ENCODE measurements at places on chromosomes 4 and X.

GRCh38 chr4:17347445-17347844, 164.4 kb downstream of the QDPR start:
- peak; percentile 31 for DNase-seq

- DNase-seq = no peak
Measured at GRCh38 chrX:45719751-45720501, 519.2 kb upstream of the DIPK2B start.

GRCh38 chrX:84336646-84337045, 148.6 kb upstream of the RPS6KA6 start:
- DNase-seq = no peak

- no peak for DNase-seq
Measured at GRCh38 chr4:186701273-186701672, 22.4 kb downstream of the FAT1 start.

DNA sequence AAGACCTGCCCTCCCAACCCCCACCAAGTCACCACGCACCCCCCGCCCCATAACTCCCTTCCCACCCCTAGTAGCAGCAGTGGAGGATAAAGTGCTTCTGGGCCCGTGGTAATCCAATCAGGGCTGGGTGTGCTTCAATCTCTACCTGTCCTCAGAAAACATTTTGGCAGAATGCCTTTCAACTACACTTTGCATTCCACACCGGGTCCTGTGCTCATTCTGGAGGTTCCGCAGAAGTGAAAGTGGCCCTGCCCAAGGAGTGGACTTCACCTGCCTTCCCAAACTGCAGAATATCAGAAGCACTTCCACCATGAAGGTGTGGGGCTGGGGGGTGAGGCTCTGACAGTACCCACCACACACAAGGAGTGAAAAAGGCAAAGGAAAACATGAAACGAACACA, 322.3 kb downstream of the DHX15 start:
- no peak for DNase-seq

GRCh38 chr4:60808726-60809485, 391.2 kb upstream of the ADGRL3 start:
- no peak for DNase-seq

DNA sequence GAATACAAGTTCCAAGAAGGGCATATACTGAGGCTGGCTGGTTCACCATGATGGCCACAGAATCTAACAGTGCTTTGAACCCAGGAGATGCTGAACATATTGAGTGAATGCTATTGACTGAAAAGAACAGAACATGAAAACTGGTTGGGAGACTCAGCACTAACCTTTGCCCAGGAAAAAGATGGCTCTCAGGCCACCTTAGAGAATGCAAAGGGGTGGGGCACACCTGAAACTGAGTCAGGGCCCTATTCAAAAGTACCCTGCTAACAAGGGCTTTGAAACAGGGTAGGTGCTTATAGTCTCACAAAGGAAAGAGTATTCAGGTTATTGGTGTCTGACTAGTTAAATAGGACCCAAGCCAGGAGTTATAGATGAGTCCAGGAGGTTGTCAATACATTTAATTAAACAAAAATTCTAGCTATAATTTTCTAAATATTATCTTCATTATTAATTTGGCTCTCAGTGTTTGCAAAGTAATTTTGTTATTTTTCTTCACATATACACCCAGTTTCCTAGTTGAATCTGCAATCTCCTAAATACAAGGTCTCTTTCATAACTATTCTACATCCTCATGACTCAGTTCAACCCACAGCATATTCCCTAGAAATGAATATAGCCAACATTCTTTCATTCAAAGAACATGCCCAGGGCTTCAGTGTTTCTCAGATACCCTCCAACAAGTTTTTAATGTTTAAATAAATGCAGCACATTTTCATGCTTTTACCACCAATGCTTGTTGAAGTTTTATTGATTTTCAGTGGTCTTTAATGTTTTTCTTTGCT, 144.2 kb upstream of the RAPGEF2 start:
- no peak for DNase-seq

- DNase-seq = no peak
Measured at GRCh38 chrX:69109706-69110105, 55.5 kb downstream of the PJA1 start.

DNA sequence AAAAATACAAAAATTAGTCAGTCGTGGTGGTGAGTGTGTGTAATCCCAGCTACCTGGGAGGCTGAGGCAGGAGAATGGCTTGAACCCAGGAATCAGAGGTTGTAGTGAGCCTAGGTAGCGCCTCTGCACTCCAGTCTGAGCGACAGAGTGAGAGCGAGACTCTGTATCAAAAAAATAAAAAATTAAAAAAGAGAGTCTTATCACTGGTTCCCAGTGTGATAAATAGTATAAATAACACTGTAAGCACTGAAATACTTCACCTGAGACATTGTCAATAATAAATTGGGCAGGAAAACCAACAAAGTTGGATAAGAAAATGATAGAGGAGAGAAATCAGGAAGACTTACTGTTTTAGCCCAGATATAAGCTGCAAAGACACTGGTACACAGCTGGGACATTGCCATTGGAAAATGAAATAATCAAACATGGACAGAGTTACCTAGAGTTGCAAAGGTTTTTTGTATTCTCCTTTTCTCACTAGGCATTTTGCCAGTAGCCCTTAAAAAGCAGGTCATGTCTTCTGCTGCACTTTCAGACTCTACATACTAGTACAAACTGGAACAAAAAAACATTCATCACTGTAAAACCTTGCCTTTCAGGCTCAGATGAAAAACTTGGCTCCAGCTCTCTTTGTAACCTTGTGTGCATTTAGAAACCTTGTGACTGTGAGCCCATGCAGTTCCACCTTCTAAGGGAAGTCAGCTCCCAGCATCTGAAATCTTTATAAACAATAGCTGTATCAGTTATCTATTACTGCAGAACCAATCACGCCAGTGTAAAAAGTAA, 55.0 kb upstream of the PPP1R2C start:
- DNase-seq = no peak

- DNase-seq = no peak
Measured at GRCh38 chrX:151384807-151385206, 12.2 kb upstream of the VMA21 start.

DNA sequence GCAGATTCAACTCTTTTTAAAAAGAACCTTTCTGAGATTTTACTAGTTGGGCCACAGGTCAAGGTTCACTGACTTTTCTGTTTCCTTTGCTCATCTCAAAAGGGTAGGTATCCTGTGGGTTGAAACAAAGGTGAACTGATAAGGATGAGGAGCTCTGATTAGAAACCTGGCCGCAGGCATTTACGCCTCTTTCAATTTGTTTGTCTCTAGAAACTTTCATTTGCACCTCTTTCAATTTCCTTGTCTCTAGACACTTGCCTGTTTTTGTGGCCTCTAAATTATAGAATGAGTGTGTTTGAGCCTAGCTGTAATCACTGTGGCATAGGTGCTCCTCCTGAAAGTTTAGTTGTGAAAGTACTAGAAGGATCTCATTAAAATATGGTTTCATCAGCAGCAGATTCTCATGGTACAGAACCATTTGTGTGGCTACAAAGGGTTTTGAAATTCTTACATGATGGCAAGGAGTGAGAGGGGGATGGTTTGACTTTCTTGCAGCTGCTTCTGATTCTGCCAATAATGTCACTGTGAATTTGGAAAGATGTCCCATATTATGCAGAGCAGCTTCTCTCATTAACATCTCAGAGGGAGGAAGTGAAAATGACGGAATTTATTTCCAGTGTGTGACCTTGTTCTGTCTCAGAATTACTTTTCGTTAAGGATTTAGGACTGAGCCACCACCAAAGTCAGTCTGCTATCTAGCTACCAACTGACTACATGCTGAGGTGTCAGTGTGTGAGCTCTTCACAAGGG, 142.2 kb downstream of the SH2D1A start:
- no peak for DNase-seq

DNA sequence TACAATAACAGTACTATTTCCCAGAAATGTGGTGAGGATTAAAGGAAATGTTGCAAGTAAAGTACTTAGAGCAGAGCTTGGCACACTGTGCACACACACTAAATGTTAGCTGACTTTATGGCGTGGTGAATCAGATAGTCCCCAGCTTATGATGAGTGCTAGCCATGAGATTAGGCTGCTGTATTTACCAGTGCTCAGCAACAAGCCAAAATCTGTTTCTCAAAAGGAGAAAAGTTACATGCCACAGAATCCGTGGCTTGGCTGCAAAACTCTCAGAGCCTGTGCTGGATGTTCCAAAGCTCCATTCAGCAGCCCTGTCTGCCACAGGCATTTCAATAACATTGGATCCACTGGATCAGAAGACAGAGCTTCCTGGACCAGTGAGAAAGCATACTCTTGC, 12.8 kb upstream of the STBD1 start:
- no peak for DNase-seq

DNA sequence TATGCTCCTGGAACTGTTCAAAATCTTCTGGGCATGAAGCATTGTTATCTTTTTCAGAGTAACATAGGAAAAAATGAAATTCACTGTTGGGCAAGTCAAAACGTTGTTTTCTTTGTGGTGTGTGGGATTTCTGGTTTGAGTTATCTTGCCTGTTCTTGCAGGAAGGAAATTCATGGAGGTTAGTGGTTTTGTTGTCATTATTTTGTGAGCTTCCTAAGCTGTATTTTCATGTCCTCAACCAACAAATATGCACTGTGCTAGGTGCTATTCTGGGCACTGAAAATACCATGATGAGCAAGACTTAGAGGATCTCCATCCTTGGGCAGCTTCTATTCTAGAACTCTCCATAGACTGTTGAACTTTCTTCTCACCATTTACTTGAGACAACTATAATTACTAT, 16.9 kb downstream of the SPINK2 start:
- DNase-seq = no peak

- peak; percentile 81 for DNase-seq
Measured at GRCh38 chrX:49079489-49080428, at the start of gene WDR45. Gene WDR45 (minus strand): TSS chrX:49079887. CDS start chrX:49078095, 1,792 bp downstream.

DNA sequence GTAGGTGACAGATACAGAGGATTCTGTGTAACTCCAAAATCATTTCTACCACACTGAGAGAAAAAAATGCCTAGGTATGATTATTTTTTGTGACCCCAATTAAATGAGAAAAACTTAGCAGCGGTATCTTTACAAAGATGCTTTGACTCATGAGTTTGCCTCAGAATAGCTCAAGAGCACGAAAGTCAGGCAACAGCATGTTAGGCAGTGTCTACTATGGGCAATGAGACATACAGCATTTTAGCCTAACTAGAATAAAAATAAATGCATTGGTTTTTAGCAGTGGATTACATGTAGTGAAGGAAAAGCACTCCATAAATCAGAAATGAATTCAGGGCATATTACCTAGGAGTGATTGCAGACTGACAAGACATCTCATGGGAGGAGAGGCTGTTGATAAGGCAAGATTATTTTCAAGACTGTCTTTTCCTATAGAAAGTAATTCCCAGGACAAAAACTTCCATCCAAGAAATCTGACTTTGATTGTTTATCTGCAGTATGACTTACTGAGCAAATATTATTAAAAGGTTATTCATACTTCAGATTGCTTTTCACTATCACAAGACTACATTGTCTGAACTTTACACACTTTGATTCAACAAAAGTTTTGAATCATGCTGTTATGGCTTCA, 3.6 kb downstream of the ANXA10 start:
- no peak for DNase-seq

GRCh38 chr4:31104043-31104442, 383.9 kb downstream of the PCDH7 start:
- DNase-seq = no peak

DNA sequence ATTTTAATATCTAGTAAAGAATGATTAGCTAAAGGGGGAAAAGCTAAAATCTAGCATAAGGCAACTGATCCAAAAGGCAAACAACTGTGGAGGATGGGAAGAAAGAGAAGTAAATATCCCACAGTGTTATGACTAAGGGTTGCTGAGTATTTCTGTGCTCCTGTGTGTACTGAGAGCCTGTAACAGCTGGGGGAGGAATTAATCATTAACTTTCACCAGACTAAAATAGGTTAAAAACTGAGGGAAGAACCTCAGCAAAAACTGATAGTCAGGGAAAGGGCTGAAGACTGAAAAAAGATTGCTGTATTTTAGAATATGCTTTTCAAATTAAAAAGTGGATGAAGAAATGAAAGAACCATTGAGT, 365.9 kb downstream of the CXXC4 start:
- DNase-seq = no peak

- DNase-seq = no peak
Measured at GRCh38 chrX:105845631-105846030, 23.3 kb downstream of the NRK start.

DNA sequence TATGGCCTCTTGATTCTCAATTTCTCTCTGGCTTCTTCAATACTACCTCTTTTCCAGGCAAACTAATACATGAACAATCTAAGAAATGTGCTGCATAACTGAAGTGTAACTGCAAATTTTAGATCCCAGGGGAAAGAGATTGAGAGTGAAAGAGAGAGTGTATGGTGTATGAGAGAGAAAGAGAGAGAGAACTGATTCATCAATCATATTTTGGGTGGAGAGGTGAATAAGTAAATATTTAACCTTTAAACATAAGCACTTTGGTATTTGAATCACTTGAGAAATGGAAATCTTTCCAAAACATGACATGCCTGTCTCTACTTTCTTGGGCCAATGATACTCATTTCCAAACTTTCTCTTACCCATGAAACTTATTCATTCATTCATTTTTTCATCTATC, 147.2 kb upstream of the DIPK2B start:
- DNase-seq = no peak

GRCh38 chr4:120858776-120859175, 63.8 kb downstream of the PRDM5 start:
- no peak for DNase-seq

DNA sequence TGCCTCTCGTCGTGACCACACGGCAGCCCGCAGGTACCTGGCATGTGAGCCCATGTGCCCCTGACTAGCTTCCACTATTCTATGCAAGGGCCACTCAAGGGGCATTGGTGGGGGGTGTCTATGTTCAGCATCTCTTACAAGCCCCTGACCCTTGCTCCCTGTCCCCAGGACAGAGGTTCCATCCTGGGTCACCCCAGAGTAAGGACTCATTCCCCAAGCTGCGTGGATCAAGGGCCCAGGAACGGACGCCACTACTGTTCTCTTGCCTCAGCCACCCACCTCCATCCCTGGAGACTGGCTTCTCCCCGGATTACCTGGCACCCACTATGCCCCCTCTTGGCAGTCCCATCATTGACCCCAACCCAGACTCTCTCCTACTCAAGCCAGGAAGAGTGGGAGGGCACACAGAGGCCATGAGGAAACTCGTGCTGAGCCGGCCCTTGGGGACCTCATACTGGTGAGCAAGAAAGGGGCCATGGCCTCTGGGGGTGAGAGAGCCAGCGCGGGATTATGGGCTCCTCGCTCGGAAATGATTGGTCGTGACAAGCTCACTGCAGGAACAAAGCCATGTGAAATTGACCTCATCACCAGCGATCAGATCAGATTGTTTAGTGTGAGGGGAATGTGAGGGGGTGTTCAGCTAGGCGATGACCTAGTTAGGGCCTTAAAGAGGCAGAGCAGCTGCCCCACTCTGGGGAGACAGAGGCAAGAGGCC, 50.1 kb upstream of the PJA1 start:
- DNase-seq = no peak

- no peak for DNase-seq
Measured at GRCh38 chrX:49191574-49192011, 5.4 kb upstream of the PRICKLE3 start.

DNA sequence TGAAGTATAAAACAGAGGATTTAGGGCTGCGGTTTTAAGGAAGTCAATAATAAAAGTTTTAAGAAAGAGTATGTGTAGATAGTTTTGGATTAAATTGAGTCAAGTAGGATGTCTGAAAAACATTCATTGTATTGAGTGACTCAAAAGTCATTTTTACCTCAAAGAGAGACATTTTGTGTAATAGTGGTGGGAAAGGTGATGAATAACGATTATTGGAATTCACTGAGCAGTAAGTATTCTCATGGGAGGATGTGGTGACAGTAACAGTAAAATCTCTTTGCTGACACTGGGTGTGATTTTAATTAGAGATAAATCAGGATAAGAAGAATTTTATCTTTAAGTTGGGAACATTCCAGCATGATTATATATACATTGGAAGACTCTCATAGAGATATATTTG, 233.6 kb downstream of the PDHA2 start:
- DNase-seq = no peak
